Ascending aorta (tissue), 2 donors: ENCODE measurements at places on chromosomes 12 and 14. TPM values are rescaled to one million over a fixed set of nuclear protein-coding genes. Genes with fewer than 3 reads are reported as not detected.

Gene CLEC4A
- 28.8 TPM for total RNA-seq

Gene CDCA4
- total RNA-seq: 2.3 TPM

- DNase-seq: no peak
- H3K4me1 ChIP-seq: no peaks in the 10 kb centered on the region
- no peaks in the 10 kb centered on the region for H3K36me3 ChIP-seq
- H3K27me3 ChIP-seq: no peaks in the 10 kb centered on the region
- no peak overlapping the region for H3K4me3 ChIP-seq
Measured at GRCh38 chr14:24688030-24688658, 54.2 kb upstream of the GZMB start.

DNA sequence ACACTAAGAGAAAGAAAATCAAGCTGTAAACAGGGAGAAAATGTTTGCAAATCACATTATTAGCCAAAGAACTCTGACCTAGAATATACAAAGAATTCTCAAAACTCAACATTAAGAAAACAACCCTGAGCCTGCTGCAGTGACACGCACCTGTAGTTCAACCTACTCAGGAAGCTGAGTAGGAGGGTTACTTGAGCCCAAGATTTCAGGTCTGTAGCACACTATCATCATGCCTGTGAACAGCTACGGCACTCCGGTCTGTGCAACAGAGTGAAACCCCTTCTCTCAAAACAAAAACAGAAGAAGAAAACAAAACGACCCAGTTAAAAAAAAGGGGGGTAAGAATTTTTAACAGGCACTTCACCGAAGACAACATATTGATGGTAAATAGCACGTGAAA lies 20.8 kb downstream of the SAV1 start:
- H3K36me3 ChIP-seq: peaks cover 4% of the 10 kb centered on the region
- no peaks in the 10 kb centered on the region for H3K27me3 ChIP-seq
- no peaks in the 10 kb centered on the region for H3K4me1 ChIP-seq

Gene PTPN11
- 70.2 TPM for total RNA-seq

GRCh38 chr12:639988-640387 lies 23.3 kb downstream of the NINJ2 start:
- H3K27ac ChIP-seq: peak overlapping the region; percentile 45
- H3K4me3 ChIP-seq: no peak overlapping the region
- no peaks in the 10 kb centered on the region for H3K36me3 ChIP-seq

Gene IL25
- total RNA-seq: not detected

Gene APOF
- total RNA-seq: not detected

DNA sequence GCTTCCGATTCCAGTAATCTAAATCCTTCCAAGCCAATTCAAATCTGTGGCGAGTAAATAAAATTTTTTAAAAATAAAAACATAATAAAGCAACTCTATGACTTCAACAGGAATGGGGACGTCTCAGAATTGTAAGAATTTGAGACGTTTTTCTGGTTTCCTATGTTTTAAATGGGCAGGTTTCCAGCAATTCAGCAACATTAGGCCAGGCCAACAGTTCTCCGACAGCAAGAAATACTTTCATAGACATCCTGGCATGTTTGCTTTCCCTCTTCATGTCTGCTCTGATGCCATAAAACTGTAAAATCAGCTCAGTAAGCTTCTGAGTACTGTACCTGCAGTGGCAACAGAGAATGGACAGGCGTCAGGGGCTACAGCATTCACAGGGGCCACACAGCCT lies 35.8 kb upstream of the DICER1 start:
- no peaks in the 10 kb centered on the region for H3K27me3 ChIP-seq
- no peak for DNase-seq
- no peaks in the 10 kb centered on the region for H3K4me1 ChIP-seq
- no peaks in the 10 kb centered on the region for H3K36me3 ChIP-seq
- no peak overlapping the region for H3K4me3 ChIP-seq

Gene PRH2
- not detected for total RNA-seq

- H3K27me3 ChIP-seq: no peaks in the 10 kb centered on the region
- no peak overlapping the region for H3K27ac ChIP-seq
- DNase-seq: no peak
- no peaks in the 10 kb centered on the region for H3K36me3 ChIP-seq
Measured at GRCh38 chr12:45668641-45669040, 60.9 kb upstream of the ARID2 start.

DNA sequence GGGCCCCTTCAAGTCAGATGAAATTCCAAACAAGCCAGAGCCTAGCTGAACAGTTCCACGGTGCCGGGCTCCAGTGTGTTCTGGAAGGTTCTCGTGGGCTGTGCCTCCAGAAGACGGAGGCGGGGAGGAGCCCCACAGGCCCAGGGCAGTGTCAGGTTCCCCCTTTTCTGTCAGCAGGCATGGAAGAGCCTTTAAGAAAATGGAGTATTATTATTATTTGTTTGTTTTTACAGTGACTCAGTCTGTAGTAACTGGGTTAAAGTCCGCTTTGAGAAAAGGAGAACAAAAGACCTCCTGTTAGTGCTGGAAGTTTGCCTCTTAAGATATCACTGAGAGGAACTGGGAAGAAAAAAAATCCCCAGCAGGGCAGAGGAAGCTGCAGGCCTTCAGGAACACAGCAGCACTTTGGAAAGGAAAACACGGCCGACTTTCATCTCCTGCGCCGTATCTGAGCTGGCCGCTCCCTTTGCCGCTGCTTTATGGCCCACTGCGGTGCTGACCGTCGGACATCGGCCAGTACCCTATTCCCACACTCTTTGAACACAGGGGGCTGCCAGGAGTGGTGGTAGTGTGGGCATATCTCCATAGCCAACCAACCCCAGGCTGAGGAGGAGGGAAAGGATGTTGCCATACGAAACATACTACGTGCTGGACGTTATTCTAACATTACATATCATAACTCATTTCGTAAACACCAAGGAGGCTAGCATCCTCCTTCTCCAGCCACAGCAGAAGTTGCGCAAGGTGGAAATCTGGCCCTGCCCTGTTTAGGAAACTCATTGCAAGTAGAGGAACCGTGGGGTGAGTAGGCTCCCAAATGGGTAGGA lies 194.0 kb downstream of the ZFP36L1 start:
- H3K36me3 ChIP-seq: no peaks in the 10 kb centered on the region
- peak overlapping the region; percentile 76 for H3K27ac ChIP-seq
- H3K4me3 ChIP-seq: no peak overlapping the region
- DNase-seq: no peak
- H3K27me3 ChIP-seq: no peaks in the 10 kb centered on the region

- H3K27ac ChIP-seq: no peak overlapping the region
- no peaks in the 10 kb centered on the region for H3K36me3 ChIP-seq
- no peak for DNase-seq
- H3K4me1 ChIP-seq: peaks cover 7% of the 10 kb centered on the region
Measured at GRCh38 chr14:104588066-104588857, 8.7 kb downstream of the C14orf180 start.

DNA sequence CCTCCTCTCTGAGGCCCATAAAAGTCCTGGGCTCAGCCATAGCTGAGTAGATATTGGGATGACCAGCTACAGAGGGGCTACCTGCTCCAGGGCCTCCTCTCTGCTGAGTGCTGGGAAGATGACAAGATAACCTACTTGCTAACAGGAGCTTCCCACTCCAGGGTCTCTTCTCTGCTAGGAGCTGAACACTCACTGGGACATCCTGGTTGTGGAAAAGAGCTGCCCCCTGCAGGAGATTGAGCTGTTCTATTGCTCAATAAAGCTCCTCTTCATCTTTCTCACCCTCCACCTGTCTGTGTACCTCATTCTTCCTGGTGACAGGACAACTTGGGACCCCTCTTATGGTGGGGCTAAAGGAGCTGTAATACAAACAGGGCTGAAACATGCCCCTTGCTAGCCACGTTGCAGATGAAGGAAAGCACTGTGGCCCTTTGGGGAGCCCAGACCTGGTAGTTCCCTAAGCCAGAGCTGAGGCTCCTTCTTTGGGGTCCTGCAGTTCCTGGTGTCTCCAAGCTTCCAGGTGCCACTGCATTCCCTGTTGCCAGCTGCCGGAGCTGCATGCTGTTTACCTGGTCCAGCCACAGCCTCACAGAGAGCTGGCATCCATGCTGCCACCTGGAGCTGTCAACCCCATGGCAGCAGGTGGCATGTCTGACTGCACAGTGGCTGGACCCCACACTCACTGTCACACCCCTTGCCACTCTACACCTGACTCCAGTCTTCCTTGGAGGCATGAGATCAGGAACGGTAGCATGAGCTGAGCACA lies 598.5 kb upstream of the LMO3 start:
- H3K36me3 ChIP-seq: no peaks in the 10 kb centered on the region
- H3K4me1 ChIP-seq: no peaks in the 10 kb centered on the region
- H3K27me3 ChIP-seq: no peaks in the 10 kb centered on the region
- no peak for DNase-seq
- H3K27ac ChIP-seq: no peak overlapping the region
- no peak overlapping the region for H3K4me3 ChIP-seq

DNA sequence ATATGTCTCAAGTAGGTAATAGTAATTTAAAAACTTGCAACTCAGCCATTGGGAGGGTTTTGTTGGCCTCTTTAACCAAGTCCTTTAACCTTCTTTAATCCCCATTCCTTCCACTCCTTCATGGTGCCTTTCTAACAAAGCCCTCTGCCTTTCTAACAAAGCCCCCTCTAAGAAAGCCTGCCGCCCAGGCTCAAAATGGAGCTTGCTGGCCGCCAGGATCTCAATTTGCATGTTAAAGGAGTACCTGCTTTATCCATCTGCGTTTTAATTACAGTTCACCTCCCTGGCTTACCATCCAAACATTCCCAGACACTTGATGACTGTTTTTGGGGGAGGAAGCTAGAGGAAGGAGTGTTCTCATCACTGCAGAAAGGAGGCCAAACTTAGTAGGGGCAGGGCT lies 183.4 kb downstream of the PTPN11 start:
- H3K4me3 ChIP-seq: no peak overlapping the region
- DNase-seq: no peak
- H3K4me1 ChIP-seq: no peaks in the 10 kb centered on the region
- no peaks in the 10 kb centered on the region for H3K36me3 ChIP-seq
- no peaks in the 10 kb centered on the region for H3K27me3 ChIP-seq

Gene MFAP5
- total RNA-seq: 174 TPM

GRCh38 chr14:92702441-92702918 lies 45.9 kb downstream of the LGMN start:
- H3K36me3 ChIP-seq: peaks cover 26% of the 10 kb centered on the region
- DNase-seq: no peak
- no peak overlapping the region for H3K27ac ChIP-seq

Gene PLEKHD1
- total RNA-seq: not detected
